ENCODE measurements at places on chromosomes 2 and 18. TPM values are rescaled to one million over a fixed set of nuclear protein-coding genes. Genes with fewer than 3 reads are reported as not detected.

The CASP8 gene
- total RNA-seq: 3.7 TPM

The PRKCE gene
- total RNA-seq: 14.7 TPM

The SLC9A2 gene
- 0.25 TPM for total RNA-seq

The ACMSD gene
- not detected for total RNA-seq

The DDX18 gene
- 25.5 TPM for total RNA-seq

The SCN7A gene
- total RNA-seq: 22.3 TPM

The FARSB gene
- total RNA-seq: 19.3 TPM

DNA sequence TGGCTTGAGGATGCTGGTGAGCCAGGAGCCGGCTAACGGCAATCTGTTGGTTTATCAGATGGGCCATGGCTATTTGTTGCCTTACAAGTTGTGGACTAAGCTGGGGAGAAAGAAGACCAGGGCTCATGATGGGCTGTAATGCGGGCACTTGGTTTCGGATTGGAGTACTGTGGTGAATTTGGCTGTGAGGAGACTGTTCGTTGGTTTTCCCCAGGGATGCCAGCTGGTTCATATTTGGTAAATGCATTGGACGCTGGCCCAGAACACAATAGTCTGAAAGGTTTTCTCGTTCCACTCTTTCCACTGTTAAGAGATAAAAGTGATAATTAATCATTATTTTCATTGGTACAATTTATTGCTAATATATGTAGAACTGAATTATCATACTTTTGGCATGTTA lies 108.9 kb downstream of the SATB2 start:
- no peaks in the 10 kb centered on the region for H3K27me3 ChIP-seq
- DNase-seq: no peak
- no peaks in the 10 kb centered on the region for H3K4me1 ChIP-seq
- H3K27ac ChIP-seq: no peak overlapping the region
- H3K36me3 ChIP-seq: no peaks in the 10 kb centered on the region

DNA sequence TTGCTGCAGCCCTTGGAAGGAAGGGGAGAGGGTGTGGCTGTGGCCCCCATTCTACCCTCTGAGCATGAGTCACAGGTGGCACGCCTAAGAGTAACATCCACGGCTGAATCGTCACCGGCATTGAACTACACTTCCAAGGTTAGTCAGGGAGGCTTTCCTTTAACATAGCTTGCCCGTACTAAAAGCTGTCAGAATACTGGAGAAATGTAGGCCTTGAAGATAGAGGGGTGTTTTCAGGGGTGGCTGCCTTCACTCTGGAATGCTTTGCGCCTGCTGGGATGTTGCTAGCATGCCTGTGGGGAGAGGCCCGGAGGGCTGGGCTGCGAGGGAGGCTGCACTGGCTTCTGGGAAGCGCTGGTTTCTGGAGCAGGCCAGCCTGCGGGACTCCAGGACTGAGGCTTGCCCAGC lies 333.7 kb downstream of the AGAP1 start:
- no peaks in the 10 kb centered on the region for H3K27me3 ChIP-seq
- peaks cover 18% of the 10 kb centered on the region for H3K36me3 ChIP-seq
- H3K27ac ChIP-seq: no peak overlapping the region
- DNase-seq: no peak
- H3K4me3 ChIP-seq: no peak overlapping the region

DNA sequence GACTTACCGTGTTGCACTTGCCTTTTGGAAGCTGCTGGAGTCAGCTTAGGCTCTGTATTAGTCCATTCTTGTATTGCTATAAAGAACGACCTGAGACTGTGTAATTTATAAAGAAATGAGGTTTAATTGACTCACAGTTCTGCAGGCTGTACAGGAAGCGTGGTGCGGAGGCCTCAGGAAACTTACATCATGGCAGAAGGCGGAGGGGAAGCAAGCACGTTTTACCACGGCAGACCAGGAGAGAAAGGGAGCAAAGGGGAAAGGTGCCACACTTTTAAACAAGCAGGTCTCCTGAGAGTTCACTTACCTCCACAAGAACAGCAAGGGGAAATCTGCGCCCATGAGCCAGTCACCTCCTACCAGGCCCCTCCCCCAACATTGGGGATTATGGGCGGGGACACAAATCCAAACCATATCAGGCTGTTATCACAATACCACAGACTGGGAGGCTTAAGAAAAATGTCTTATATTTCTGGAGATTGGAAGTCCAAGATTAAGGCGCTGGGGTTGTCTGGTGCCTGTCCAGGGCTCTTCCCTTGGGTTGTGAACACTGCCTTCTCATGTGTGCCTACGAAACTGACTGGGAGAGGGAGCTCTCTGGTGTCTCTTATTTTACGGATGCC lies 3.6 kb upstream of the D2HGDH start:
- H3K36me3 ChIP-seq: peaks cover 2% of the 10 kb centered on the region
- no peak for DNase-seq
- H3K4me3 ChIP-seq: no peak overlapping the region
- peaks cover 32% of the 10 kb centered on the region for H3K4me1 ChIP-seq
- H3K27me3 ChIP-seq: no peaks in the 10 kb centered on the region
- H3K27ac ChIP-seq: no peak overlapping the region

DNA sequence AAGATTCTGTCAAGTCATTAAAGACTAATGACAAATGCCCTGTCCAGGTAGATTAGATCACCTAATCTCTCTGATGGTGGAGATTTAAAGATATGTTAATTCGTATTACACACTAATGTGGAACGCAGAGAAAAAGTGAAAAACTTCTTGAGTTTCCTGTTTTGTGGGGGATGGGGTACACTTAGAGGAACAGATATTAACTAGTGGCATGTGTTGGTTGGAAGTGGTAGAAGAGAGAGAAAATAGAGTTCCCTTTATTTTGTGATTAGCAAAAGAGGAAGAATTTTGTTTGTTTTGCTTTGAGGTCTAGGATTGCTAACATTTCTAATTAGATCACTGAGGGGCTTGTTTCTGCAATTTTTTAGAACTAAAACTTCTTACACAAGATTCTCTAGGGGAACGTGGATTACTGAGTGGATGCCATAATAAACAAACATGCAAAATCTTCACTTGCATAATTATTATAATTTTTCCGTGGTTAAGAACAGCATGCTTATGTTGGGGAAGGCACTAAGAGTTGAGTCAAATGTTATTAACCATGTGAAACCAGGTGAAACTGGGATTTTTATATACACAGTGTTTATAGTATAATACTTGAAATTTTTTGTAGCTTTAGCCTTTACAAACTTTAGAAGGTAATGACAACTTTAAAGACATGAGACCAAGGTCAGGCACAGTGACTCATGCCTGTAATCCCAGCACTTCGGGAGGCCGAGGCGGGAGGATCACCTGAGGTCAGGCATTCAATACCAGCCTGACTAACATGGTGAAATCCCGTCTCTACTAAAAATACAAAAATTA lies 97.4 kb upstream of the STK17B start:
- H3K4me1 ChIP-seq: peaks cover 50% of the 10 kb centered on the region
- no peaks in the 10 kb centered on the region for H3K27me3 ChIP-seq
- peak overlapping the region; percentile 2 for H3K4me3 ChIP-seq
- H3K36me3 ChIP-seq: peaks cover 14% of the 10 kb centered on the region
- no peak for DNase-seq

- no peaks in the 10 kb centered on the region for H3K36me3 ChIP-seq
- H3K4me1 ChIP-seq: peaks cover 5% of the 10 kb centered on the region
- peaks cover 99% of the 10 kb centered on the region for H3K27me3 ChIP-seq
- no peak for DNase-seq
Observed at GRCh38 chr18:57446322-57446721, 11.1 kb downstream of the ONECUT2 start.

DNA sequence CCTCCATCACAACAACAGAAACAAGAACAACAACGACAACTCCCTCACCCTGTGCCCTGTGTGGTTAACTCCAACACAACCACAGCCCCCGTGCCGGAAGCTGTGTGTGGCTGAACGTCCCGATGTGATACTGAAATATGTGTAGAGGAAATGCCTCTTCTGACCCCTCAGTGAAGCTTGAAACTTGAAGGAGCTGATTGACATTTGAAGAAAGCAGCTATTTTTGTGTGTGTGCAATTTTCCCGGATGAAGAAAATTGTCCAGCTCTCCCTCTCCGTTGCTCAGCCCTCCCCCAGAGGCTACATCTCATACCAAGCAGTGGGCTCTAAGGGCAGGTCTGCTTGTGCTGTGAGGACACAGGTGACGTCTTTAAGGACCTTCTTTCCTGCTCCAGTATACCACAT lies 173.8 kb downstream of the ICOS start:
- no peaks in the 10 kb centered on the region for H3K36me3 ChIP-seq
- no peak for DNase-seq
- peaks cover 59% of the 10 kb centered on the region for H3K4me1 ChIP-seq
- H3K4me3 ChIP-seq: no peak overlapping the region
- H3K27me3 ChIP-seq: no peaks in the 10 kb centered on the region

- no peak overlapping the region for H3K4me3 ChIP-seq
- no peaks in the 10 kb centered on the region for H3K36me3 ChIP-seq
- H3K27me3 ChIP-seq: peaks cover 23% of the 10 kb centered on the region
Observed at GRCh38 chr2:127625572-127625951, 20.4 kb upstream of the GPR17 start.

- H3K36me3 ChIP-seq: no peaks in the 10 kb centered on the region
- no peak overlapping the region for H3K4me3 ChIP-seq
- no peaks in the 10 kb centered on the region for H3K4me1 ChIP-seq
- H3K27ac ChIP-seq: no peak overlapping the region
- peak; percentile 26 for DNase-seq
Observed at GRCh38 chr2:109722026-109722425, 72.1 kb upstream of the RGPD5 start.

- H3K4me3 ChIP-seq: no peak overlapping the region
- H3K27ac ChIP-seq: no peak overlapping the region
- no peaks in the 10 kb centered on the region for H3K4me1 ChIP-seq
- no peaks in the 10 kb centered on the region for H3K36me3 ChIP-seq
- no peak for DNase-seq
- H3K27me3 ChIP-seq: no peaks in the 10 kb centered on the region
Observed at GRCh38 chr2:167114018-167114417, 225.7 kb downstream of the XIRP2 start.

DNA sequence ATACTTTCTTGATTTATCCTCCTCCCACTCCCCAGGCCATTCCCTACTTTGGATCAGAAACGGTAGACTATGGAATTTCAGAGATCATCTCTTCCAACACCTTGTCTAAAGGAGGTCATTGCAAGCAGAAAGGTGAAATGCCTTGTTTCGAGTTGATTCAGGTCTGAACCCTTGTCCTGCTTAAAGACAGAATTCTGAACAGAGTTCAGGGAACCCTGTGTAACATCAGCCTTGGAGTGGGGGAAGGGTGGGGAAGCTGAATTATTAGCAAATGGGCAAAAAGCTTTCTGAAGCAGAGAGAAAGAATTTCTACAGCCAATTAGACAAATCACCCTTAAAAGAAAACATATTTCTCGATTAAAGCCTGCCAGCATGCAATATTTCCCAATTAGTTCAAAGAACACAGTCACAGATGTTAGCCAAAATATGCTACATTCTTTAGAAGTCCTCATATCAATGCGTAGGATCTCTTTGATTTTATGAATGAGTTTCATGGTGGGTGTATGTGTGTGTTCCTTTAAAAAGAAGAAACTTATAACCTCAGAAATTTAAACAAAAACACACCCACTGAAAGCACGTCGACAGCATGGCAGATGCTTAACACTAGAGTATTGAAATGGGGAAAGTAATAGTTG lies 353.1 kb downstream of the RND3 start:
- no peak for DNase-seq
- H3K27ac ChIP-seq: no peak overlapping the region
- no peaks in the 10 kb centered on the region for H3K36me3 ChIP-seq
- H3K4me3 ChIP-seq: no peak overlapping the region

DNA sequence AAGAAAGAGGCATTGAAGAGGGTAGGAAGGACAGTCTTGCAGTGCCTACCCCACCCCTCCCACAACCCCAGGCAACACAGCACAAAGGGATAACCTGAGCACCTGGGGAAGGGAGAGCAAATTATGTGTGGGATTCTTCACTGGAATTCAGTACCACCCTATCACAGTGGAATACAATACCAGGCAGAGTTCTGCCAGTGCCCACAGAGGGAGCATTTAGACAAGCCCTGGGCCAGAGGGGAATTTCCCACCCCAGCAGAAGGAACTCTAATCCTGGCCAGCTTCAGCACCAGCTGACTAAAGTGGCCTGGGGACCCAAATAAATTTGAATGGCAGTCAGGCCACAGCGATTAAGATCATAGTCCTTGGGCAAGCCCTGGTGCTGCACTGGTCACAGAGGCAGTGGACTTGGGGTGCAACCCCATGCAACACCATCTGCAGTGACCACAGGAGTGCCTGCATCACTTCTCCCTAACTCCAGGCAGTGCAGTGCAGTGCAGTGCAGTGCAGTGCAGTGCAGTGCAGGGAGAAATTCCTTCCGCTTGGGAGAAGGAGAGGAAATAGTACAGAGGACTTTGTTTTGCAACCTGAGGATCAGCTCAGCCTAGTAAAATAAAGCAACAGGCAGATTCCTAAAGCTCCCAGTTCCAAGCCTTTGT lies 147.8 kb upstream of the SRD5A2 start:
- peaks cover 6% of the 10 kb centered on the region for H3K27me3 ChIP-seq
- no peak for DNase-seq
- H3K4me3 ChIP-seq: no peak overlapping the region
- no peak overlapping the region for H3K27ac ChIP-seq
- no peaks in the 10 kb centered on the region for H3K36me3 ChIP-seq
- no peaks in the 10 kb centered on the region for H3K4me1 ChIP-seq

- H3K27me3 ChIP-seq: no peaks in the 10 kb centered on the region
- DNase-seq: no peak
- peaks cover 30% of the 10 kb centered on the region for H3K4me1 ChIP-seq
- H3K36me3 ChIP-seq: no peaks in the 10 kb centered on the region
- peak overlapping the region; percentile 10 for H3K27ac ChIP-seq
Observed at GRCh38 chr2:173175222-173175621, 99.6 kb downstream of the MAP3K20 start.

- no peaks in the 10 kb centered on the region for H3K36me3 ChIP-seq
- no peak overlapping the region for H3K27ac ChIP-seq
- H3K4me3 ChIP-seq: no peak overlapping the region
- H3K4me1 ChIP-seq: no peaks in the 10 kb centered on the region
- DNase-seq: no peak
Observed at GRCh38 chr2:180319586-180320405, 312.7 kb upstream of the CWC22 start.

GRCh38 chr2:9364791-9365497 lies 58.4 kb downstream of the ITGB1BP1 start:
- peaks cover 15% of the 10 kb centered on the region for H3K4me1 ChIP-seq
- peaks cover 66% of the 10 kb centered on the region for H3K36me3 ChIP-seq
- no peak overlapping the region for H3K4me3 ChIP-seq
- H3K27me3 ChIP-seq: no peaks in the 10 kb centered on the region
- no peak for DNase-seq
- no peak overlapping the region for H3K27ac ChIP-seq

DNA sequence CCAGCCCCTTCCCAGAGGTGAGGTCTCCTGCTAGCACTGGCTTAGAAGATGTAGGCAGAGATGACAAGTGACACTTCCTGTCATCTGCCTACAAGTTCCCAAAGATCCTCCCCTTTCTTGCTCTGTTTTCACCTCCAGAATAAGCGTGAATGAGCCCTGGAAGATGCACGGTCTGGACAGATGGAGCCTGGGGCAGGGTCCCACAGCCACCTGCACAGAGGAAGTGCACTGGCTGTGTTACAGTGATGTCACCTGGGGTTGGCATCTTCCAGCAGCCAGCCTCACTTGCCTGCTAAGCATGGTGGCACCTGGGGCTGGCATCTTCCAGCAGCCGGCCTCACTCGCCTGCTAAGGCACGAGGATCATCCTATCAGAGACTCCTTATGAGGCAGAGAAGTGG lies 32.3 kb downstream of the TMEM18 start:
- H3K27me3 ChIP-seq: peaks cover 85% of the 10 kb centered on the region
- no peak overlapping the region for H3K4me3 ChIP-seq
- DNase-seq: no peak
- H3K27ac ChIP-seq: no peak overlapping the region

GRCh38 chr2:119741868-119742267 lies 17.9 kb upstream of the PTPN4 start:
- peaks cover 10% of the 10 kb centered on the region for H3K4me1 ChIP-seq
- H3K36me3 ChIP-seq: no peaks in the 10 kb centered on the region
- H3K27me3 ChIP-seq: no peaks in the 10 kb centered on the region
- H3K27ac ChIP-seq: no peak overlapping the region
- no peak overlapping the region for H3K4me3 ChIP-seq
- no peak for DNase-seq
